ENCODE measurements at places on chromosomes 4 and X.

GRCh38 chr4:159455675-159456237 lies 352.9 kb downstream of the RAPGEF2 start:
- DNase-seq = no peak

- DNase-seq = peak; percentile 4
Measured at GRCh38 chr4:8315435-8316250, 46.1 kb downstream of the HTRA3 start.

DNA sequence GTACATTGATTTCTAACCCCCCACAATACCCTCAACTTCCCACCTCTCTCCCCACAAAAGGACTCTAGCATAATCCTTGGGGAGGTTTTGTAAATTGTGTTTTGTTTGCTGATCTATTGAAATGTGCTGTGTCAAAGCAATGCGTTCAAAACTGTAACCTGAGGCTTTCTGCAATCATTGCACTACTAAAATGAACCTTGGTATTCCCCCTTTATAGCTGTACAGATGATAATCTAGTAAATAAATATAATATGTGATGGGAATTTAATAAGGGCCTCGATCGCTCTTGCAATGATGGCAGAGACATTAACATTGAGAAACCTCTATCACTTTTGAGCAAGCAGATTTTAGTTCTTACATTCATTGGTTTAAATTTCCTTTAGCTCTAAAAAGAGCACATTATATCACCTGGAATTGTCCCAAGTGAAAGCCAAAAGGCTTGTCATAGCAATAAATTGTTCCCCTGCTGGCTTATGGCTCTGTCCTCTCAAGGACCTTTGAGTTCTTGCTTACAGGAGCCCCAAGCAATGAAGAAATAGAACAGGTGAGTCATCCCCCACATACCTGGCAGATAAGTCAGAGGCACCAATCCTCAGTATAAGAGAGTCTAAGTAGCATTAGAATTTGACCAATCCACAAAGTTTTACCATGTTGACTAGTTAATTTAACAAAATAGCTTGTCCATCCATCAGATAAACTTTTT lies 18.4 kb upstream of the ACE2 start:
- no peak for DNase-seq

- no peak for DNase-seq
Measured at GRCh38 chrX:103363046-103363445, 6.7 kb downstream of the TCEAL9 start.

GRCh38 chr4:158760866-158761265 lies 8.0 kb upstream of the FNIP2 start:
- DNase-seq = peak; percentile 22

GRCh38 chr4:139018501-139018900 lies 2.9 kb downstream of the NOCT start:
- no peak for DNase-seq

DNA sequence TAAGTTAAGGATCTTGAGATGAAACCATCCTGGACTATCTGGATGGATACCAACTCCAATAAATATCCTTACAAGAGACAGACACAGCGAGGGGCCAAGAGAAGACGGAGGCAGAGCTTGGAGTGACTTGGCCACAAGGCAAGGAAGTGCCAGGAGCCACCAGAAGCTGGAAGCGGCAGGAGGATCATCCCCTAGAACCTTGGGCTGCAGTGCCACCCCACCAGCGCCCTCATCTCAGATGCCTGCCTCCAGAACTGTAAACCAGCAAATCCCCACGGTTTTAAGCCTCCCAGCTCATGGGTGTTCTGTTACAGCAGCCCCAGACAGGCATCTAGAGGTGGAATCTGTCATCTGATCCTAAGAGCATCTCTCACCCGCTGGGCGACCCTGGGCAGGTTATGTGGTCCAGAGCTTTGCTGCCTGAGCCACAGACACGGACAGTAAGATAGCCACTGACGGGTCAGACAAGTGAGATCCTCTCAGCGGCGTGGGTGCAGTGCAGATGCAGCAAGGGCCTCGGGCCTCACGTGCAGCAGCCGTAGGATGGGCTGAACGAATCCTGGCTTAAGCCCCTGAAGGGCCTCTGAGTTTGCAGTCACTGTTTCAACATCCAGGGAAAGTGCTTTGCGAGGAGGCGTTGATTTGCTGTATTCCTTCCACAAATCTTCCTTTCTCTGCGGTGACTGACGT lies 25.1 kb upstream of the MXD4 start:
- no peak for DNase-seq

DNA sequence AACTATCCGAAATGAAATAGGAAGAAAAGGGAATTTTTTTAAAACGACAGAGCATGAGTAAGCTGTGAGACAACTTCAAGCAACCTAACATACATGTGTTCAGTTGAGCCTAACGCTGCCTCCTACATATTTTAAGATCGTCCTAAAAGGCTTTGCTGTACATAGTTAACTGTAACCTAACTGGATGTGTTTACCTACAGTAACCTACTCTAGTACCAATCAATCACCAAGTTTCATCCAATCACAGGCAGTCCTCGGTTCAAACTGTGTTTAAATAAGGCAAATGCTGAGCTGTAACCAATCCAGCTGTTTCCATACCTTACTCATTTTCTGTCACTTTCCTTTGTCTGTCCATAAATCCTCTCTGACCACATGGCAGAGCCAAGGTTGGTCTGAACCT lies 17.1 kb downstream of the RCHY1 start:
- no peak for DNase-seq

GRCh38 chr4:174503079-174503715 lies 19.1 kb downstream of the HPGD start:
- DNase-seq = no peak

DNA sequence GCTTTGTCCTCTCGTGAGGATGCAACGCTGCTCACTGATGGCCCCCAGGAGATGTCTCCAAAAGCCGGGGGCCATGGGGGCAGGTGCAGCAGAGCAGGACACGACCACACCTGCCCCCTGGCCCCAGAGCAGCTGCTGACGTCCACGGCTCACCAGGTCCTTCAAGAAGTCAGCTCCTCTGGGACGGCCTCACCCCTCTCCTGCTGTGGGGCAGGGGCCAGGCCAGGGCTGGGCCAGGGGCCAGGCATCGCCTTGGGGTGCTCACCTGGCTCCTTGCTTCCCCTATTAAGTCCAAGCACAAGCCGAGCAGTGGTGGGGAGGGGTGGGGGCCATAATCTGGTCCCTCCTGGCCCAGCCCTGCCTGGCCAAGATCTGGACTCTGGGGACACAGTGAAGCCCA lies 28.6 kb upstream of the MXD4 start:
- peak; percentile 6 for DNase-seq

DNA sequence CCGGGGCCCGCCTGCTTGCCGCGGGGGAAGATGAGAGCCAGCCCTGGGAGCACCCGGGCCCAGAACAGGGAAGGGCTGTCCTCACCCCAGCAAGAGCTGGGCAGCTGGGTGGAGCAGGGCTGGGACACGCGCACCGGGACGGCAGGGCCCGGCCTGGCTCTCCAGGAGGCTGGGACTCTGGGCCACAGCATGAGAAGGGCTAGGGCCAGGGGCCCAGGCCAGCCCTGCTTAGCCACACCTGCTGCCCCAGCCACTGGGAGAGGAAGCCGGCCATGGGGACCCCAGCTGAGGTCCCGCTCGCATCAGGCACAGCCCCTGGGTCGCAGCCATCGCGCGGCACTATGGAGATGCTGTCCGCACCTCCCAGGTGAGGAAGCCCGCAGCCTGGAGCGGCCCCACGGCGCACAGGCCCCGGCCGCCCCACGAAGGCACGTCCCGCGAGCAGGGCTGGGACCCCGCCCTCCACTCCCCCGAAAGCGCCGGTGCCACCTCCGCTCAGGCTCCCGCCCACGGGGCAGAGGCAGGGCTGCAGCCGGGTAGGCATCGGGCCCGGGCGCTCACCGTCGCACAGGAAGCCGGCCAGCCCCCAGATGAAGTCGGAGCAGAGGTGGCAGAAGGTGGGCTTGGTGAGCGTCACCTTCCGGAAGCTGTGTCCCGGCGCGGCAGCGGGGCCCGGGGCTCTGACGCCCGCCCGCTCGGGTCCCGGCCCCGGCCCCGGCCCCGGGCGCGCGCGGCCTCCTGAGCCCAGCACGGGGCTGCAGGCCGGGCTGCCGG lies 531 bp downstream of the DGKQ start:
- peak; percentile 64 for DNase-seq

- DNase-seq = no peak
Measured at GRCh38 chr4:78862314-78862737, 76.9 kb downstream of the PAQR3 start.

- DNase-seq = no peak
Measured at GRCh38 chr4:127217586-127218229, 415.0 kb upstream of the INTU start.

- DNase-seq = no peak
Measured at GRCh38 chr4:56958111-56958517, 19.3 kb downstream of the NOA1 start.

DNA sequence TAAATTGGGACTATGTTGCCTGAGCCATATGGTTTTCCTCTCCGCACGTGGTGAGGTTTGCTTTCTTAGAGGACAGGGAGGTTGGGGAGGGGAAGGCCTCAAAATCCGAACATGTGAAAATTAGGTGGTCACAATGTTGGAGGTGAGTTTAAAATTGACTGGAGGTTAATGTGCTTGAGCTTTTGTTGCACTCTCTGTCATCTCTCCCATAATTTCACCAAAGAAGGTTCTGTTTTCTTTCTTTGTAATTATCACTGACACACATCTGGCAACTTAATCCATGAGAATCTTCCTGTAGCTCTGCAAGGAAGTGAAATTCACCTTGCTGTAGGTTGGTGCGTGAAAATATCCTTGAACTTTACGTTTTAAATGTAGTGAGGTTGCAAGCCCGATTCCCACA lies 225.5 kb downstream of the PDGFC start:
- no peak for DNase-seq
